NCI-H226 (cell line): ENCODE measurements at places on chromosomes 2 and 18.

DNA sequence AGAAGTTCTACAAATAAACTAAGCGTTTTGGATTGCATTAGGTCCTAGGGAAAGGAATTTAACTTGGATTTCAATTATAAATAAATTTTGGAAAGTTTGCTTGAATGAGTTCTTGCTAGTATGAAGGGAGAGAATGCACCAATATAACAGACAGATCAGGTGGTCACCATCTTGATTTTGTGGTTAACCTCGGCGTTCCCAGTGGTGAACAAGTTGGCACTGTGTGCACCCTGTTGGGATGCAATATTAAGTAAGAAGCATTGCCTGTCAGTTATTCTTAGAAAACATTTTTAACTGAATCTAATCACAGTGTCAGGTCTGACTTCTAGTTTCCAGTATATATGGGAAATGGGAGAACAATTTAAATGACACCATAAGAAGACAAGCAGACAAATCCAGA lies 673.4 kb downstream of the SLC4A3 start:
- no peak for DNase-seq

- no peak for DNase-seq
Observed at GRCh38 chr2:131058214-131058843, 34.9 kb downstream of the FAM168B start.

- DNase-seq: no peak
Observed at GRCh38 chr2:70580352-70580751, 26.7 kb upstream of the TGFA start.

DNA sequence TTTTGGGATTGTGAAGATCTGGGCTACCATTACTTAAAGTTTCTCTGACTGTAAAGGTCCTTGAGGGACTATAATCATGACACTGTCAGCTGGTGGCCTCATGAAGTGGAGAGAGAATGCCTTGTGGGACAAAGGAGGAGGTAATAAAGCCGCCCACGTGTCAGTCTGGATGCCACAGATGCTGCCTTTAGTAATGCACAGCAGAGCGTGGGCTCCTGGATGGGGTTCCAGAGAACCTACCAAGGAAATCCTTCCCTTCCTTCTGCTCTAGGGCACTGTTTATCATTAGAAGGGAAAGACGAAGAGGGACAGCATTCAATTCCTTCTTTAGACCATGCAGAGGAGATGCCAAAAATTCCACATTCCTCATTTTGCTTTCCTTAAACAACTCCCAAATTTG lies 63.5 kb downstream of the COL5A2 start:
- DNase-seq: no peak

- no peak for DNase-seq
Observed at GRCh38 chr2:33081691-33082090, 134.9 kb downstream of the LTBP1 start.
